ENCODE measurements at places on chromosomes 1 and 21.

DNA sequence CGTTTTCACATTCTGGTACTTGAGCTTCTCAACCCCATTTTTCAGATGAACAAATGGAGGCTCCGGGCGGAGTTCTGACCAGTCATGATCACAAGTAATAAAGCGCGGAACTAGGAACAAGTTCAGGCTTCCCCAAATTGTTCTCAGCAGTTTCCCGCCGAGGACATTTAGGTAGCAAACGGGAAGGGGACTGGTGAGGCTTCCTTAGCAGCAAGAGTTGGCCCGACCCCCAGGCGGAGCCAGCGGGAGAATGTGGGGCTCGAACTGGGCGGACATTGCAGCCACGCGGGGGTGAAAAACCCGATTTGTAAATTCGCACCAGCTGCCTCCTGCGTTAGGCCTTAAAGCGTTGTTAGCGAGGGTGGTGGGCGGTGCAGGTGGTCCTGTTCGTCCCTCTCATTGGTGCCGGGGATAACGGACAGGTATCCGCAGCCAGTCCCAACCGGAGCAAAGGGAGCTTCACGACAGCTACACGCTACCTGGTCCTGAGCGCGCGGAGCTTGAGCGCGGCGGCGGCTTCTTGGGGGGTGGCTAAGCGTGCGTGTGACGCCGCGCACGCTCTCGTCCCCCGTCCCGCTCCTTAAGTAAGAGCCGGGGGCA, 15.3 kb downstream of the SEMA6C start:
- peak; percentile 96 for DNase-seq

- DNase-seq = no peak
Measured at GRCh38 chr1:17452686-17453085, 13.2 kb upstream of the RCC2 start.

DNA sequence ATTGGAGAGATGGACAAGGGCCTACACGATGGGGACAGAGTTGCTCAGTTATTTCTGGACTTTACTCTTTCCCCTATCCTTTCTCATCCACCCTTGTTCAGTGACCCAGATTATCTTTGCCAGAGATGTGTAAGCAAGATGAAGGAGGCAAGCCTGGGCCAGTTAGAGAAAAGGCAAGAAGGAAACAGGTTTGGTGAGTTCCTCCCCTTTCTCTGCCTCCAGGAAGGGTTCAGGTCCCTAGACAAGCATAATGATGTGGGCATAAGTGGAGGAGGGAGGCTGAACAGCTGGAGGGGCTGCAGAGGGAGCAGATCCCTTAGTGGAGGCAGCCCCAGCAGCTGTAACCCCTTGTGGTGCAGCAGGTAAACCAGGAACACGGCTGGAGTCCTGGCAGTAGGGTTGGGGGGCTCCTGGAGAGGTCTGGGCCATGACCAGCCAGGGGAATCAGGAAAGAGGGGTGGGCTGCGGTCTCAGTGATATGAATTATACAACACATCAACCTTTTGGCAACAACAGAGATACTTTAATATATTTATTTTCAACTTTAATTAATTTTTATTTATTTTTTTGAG, 9.2 kb upstream of the CDC42 start:
- DNase-seq = no peak

DNA sequence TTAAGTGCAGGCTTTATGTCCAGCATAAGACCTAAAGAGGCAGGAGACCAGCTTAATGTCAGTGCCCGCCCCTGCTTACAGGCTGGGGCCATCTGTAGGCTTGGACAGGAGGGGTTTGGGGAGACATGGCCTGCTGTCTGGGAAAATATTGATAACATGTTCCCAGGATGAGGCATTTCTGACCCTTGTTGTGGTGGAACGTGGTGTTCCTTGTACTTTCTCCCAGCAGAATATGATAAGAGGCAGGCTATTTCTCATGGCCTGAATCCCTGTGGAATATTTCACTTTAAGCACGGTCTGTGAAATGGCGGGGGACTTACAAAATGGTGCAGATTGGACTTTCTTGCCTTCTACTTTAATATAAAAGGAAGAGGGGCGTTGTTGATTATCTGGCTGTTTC, 41.9 kb upstream of the PLA2G5 start:
- no peak for DNase-seq

GRCh38 chr1:109115685-109116084, 1.8 kb downstream of the ELAPOR1 start:
- DNase-seq = no peak

DNA sequence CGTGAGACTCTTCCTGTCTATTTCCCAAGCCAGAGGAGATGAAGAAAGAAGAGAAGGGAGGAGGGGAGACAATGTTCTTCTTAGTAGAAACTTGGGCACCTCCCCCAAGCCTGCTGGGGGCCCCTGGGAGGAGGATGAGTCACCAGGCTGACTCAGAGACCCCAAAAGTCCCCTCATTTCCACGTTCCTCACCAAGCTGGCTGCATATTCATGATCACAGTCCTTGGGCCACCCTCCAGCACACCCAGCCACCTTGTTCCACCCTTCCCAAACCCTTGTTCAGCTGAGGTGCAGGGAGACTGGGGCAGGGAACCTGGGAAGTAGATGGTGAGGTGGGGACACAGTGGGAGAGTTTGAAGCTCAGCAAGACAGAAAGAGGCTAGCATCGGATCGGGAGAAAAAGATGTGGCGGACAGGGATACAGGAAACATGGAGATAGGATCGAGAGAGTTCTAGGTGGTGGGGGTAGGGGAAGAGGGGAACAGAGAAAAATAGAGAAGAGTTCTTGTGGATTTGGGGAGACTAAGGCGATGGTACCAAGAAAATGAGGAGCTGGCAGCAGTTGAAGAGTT, 712 bp downstream of the RAB13 start:
- no peak for DNase-seq

DNA sequence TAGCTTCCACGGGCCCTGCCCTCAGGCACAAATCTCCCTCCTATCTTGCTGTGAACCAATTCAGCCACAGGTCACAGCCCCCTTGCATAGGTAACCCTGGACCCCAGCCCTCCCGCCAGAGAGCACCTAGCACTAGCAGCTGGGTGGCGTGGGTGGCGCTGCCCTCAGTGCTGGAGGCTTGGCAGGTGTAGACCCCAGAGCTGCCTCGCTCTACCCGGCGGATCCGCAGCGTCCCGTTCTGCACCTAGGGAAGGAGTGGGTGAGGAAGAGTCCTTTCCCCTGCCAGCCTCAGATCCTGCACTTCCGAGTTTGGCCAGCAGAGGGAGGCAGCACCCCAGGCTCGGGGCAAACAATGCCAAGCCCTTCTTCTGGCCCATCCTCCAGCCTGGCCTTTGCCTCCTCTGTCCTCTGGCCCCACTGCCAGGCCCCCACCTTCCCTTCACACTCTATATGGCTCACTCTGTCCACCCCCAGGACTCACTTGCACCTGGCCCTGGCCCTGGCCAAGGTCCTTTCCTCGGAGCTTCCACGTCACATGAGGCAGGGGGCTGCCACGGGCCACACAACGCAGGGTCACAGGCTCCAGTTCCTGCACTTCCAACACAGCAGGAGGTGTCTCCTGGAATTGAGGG, 9.0 kb downstream of the IGSF9 start:
- DNase-seq = peak; percentile 69

- DNase-seq = no peak
Measured at GRCh38 chr1:162175379-162176081, 106.0 kb downstream of the NOS1AP start.

DNA sequence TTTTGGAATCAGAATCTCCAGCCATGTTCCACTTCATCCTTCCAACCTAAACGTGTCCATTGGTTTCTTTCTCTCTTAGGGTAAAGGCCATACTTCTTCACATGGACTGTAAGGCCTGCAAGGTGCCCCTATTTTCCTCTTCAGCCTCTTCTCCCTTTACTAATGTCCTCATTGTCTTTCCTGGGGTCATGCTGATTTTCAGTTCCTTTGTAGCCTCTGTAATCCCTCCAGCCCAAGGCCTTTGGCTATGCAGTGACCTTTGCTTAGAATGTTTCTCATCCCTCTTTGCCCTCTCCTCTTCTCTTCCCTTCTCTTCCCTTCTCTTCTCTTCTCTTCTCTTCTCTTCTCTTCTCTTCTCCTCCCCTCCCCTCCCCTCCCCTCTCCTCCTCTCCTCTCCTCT, 112.5 kb downstream of the SPATA46 start:
- no peak for DNase-seq

DNA sequence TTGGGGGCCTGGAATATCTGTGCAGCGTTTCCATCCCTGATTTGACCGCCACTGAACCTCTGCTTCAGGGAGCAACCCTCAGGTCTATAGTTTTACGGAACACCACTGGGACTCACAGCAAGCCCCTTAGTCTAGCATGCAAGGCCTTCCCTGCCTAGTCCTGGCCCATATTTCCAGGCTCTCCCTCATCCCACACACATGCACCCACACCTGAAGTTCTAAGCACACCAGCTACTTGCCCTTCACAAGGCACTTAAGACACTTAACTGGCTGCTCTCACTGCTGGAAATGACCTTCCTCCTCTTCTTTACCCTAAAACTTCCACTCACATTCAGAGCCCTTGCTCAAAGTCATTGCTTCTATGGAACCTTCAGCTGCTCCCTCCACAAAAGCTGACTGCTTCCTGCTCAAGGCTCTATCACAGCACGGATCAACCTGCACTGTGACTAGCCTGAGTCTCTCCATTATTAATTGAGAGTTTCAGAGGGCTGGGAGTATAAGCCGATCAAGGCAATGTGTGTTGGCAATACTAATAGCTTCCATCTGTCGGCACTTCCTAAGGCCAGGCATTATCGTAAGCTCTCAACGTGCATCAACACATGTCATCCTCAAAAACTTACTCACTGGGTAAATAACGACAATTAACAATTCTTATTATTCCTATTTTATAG, 84.3 kb downstream of the RRAGC start:
- no peak for DNase-seq

DNA sequence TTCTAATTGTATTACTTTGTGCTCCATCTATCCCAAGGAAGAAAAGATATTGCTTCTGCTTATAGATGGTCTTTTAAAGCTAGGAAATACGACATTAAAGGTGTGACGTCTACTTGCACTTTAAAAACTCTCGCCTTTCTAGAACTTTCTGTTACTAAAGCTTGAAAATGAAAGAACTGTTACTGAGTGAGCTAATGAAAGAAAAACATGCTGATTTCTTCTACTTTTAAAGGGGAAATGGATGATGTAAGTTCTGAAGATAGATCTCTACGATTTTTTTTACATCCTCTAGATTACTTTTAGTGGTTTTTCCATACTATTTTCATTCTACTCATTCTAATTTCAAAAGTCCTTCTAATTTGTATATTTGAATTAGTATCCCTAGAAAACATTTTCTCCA, 387.5 kb downstream of the USP25 start:
- no peak for DNase-seq

DNA sequence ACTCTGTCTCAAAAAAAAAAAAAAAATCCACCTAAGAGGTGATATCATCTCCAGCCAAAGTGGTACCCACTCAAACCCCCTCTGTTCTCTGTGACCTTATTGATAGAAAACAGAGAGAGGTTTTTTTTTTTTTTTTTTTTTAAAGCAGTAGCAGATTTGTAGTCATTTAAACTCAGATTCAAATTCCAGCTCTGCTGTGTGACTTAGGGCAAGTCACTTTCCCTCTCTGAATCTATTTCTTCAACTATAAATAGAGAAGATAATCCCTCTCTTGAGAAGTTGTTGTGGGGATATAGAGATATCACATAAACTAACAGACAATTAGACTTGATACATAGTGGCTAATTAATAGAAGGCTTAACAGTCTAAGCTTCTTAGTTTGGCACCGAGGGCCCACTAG, 48.4 kb downstream of the NKAIN1 start:
- no peak for DNase-seq

DNA sequence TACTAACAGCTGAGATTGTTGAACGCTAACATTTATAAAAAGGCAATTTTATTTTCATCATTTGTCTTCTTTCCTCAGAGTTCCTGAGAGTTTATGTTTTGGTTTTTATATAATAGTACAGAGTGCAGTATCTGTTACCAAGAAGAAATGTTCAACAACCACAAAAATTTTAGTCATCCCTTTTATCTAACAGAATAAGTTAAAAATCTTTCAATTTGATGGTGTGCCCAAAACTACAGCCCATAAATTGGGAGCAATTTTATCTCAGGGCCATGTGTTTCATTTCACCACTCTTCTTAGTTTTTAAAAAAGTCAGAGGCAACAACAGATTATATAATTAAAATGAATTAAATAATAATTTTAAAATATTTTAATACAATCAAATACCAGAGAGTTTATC, 37.1 kb downstream of the NEXN start:
- DNase-seq = no peak

DNA sequence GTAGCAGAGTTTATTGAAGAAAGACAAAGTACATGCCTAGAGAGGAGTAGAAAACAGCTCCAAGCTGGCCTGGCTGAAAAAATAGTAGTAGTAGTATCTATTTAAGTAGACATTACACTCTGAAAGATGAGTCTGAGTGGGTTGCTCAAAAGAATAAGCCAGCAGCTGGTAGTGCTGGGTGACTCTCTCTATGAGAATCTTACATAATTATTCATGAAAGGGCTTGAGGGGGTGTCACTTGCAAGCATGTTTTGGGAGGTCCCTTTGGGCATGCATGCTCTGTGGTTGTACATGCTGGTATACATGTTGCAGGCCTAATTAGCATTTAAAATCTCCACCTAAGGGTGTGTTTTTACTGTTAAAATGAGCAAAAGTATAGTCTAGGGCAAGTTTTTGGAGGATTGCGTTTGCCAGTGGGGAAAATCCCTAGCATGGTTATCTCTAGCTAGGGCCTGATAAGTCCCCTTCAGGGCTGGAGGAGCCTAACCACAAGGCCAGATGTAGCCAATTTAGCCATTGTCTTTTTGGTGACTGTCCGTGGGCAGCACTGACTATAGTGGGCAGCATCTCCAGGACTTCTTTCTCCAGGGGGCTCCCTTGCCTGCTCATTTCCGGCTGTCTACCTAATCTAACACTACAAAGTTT, 11.0 kb upstream of the FCGR2A start:
- no peak for DNase-seq

DNA sequence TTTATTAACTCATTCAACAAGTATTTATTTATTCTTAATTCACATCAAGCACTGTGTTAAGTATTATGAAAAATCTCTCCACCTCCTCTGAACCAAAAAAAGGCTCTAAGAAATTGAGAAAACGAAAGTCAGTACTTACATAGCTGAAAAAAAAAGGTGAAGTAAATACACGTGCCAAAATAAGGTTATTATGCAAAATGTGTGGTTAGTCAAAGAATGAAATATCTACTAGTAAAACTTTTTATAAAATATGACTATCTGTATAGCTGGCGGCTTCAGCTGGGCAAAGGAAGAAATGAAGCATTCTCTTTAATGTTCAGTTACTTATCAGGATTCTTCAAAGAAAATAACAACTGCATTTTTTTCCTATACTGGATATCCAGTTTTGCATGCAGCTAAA, 35.5 kb upstream of the ASPM start:
- DNase-seq = no peak

GRCh38 chr1:165927169-165927568, 99.8 kb downstream of the UCK2 start:
- no peak for DNase-seq

DNA sequence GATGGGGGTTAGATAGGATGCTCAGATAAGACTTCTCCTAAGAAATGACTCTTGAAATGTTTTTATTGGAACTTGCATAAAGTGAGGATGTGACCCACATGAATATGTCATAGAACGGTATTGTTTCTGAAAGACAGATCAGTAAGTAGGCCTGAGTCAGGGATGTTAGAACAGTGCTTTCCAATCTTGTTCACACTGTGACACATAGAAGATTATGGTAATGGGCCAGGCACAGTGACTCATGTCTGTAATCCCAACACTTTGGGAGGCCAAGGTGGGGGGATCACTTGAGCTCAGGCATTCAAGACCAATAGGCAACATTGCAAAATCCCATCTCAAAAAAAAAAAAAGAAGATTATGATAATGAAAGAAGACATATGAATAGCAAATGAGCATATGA, 32.9 kb downstream of the FMO4 start:
- DNase-seq = no peak
